Cardiac muscle cell (in vitro differentiated cells and primary cell): ENCODE measurements at places on chromosomes 6 and 20. TPM values are rescaled to one million over a fixed set of nuclear protein-coding genes. Genes with fewer than 3 reads are reported as not detected.

DNA sequence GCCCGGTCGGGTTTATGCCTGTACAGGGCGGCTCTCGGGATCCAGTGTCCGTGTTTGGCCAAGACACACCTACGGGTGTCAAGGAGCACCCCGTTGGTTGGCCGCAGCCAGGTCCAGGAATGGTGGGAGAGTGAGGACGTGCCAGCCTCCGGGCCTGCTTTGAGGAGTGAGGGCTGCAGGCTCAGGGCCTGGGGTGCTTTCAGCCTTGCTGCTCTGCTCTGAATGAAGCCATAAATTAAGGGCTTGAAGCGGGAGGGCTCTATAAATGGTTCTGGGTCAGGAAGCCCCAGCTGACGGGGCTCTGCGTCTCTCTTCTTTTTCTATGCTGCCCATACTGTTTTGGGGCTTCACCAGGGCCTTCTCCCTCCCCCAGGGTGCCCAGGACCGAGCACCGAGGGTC lies 15.1 kb downstream of the GATA5 start:
- DNase-seq, result no peak
- peaks cover 37% of the 10 kb centered on the region for H3K4me1 ChIP-seq
- peak overlapping the region; percentile 81 for H3K27ac ChIP-seq
- no peaks in the 10 kb centered on the region for H3K27me3 ChIP-seq
- peaks cover 17% of the 10 kb centered on the region for H3K36me3 ChIP-seq

DNA sequence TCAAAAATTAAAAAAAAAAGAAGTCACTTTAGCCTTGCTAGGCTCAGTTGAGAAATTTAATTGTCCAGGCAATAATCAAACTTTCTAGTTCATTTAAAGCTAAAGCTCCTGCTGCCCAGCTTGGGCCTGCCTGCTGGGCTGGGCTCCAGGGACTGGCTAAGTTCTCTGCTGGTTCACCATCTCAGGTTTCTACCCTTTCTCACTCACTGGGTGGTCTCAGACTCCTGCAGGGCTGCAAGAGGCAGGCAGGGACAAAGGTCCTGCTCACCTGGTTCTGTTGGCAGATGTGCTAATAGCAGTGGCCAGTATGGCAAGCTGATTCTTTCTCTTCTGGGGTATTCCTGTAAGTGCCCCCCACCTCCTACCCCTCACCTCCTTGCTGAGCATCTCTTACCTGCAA lies 21.2 kb upstream of the RTF2 start:
- no peaks in the 10 kb centered on the region for H3K27me3 ChIP-seq
- H3K27ac ChIP-seq, result no peak overlapping the region
- no peaks in the 10 kb centered on the region for H3K4me1 ChIP-seq
- DNase-seq, result no peak
- no peak overlapping the region for H3K4me3 ChIP-seq

GRCh38 chr6:74117113-74117512 lies 421.1 kb downstream of the CD109 start:
- no peaks in the 10 kb centered on the region for H3K4me1 ChIP-seq
- DNase-seq, result no peak
- H3K4me3 ChIP-seq, result no peak overlapping the region

GRCh38 chr20:41407607-41408006 lies 41.0 kb upstream of the EMILIN3 start:
- peaks cover 53% of the 10 kb centered on the region for H3K36me3 ChIP-seq
- no peaks in the 10 kb centered on the region for H3K27me3 ChIP-seq
- no peak overlapping the region for H3K4me3 ChIP-seq
- H3K4me1 ChIP-seq, result peaks cover 3% of the 10 kb centered on the region
- H3K27ac ChIP-seq, result peak overlapping the region; percentile 30
- DNase-seq, result no peak

- no peak overlapping the region for H3K27ac ChIP-seq
- peaks cover 10% of the 10 kb centered on the region for H3K4me1 ChIP-seq
- no peak overlapping the region for H3K4me3 ChIP-seq
These were observed 116.9 kb upstream of the EMILIN3 start for GRCh38 chr20:41483553-41483930.

Gene B3GAT2
- total RNA-seq, result 0.28 and 0.92 TPM in 2 replicates

Gene PDE7B
- total RNA-seq, result 0.04 and 0.60 TPM in 2 replicates

Gene SPO11
- not detected in 2 replicates for total RNA-seq

Gene CEP85L
- total RNA-seq, result 11.3 and 20.0 TPM in 2 replicates

Gene SLC9A8
- 7.6 and 9.4 TPM in 2 replicates for total RNA-seq
